ENCODE measurements at places on chromosomes 4 and X.

DNA sequence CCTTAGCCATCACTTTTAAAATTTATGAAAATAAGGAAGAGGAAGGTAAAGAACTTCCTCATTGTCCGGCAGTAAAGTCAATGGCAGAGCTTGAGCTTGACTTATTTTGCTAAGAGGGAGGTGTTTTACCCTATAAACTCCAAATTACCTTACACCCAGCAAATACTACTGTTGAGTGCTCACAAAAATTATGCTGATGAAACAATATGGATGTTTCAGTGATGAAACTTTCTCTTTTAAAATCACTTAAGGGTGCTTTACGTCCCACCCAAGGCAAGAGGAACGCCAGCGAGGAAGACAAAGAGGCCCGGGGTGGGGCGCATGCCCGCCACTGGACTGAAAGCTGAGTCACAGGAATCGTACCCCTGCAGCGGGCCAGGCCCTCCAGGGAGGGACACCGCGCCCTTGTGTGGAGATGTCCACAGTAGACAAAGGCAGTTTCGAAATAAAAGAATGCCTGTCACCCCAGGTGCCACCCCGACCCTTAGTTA is 560 bp upstream of the TMSB4X start:
- no peak for DNase-seq

- no peak for DNase-seq
These were observed 43.8 kb downstream of the HTT start for GRCh38 chr4:3118312-3118711.

GRCh38 chr4:184343502-184344177 is 126.0 kb upstream of the ENPP6 start:
- peak; percentile 91 for DNase-seq

GRCh38 chrX:110852180-110852579 is 56.6 kb upstream of the CHRDL1 start:
- DNase-seq, result no peak

- DNase-seq, result no peak
These were observed 58.8 kb downstream of the RHOH start for GRCh38 chr4:40255393-40256281.

- DNase-seq, result no peak
These were observed 29.5 kb downstream of the ANTXR2 start for GRCh38 chr4:80043541-80043940.

DNA sequence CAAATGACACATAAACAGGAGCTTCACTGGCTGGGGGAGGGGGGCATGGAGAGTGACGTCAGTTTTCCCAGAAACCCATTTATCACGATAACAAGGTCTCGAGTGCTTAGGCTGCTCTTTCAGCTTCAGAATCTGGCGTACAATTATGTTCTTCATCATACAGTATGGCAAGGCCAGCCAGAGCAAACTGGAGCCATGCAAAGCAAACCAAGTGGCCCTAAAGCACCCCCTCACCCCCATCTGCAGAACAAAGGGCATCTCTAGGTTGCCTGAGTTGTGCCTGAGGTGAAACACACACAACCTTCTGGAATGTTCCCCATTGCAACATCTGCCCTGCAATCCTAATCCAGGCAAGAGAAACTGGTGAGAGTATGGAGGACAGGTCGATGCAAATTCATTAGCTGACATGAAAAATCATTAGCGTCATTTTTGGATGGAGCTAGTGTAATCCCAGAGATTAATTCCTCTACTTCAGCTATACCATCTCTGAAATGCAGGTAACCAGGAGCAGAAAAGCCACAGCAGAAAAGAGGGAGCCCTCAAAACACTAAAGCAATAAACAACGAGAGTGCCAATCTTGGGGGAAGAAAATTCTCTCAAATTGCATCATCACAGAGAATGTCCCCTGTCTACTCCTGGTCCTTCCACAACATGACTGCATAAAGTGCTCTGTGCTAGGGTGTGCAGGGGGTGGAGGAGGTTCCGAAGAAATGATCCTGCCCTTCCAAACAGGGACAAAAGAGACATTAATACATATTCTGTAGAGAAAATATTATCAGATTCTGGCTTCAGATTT is 1.8 kb downstream of the SEPTIN6 start:
- no peak for DNase-seq

- DNase-seq, result no peak
These were observed 9.0 kb upstream of the DUSP9 start for GRCh38 chrX:153638041-153638371.

DNA sequence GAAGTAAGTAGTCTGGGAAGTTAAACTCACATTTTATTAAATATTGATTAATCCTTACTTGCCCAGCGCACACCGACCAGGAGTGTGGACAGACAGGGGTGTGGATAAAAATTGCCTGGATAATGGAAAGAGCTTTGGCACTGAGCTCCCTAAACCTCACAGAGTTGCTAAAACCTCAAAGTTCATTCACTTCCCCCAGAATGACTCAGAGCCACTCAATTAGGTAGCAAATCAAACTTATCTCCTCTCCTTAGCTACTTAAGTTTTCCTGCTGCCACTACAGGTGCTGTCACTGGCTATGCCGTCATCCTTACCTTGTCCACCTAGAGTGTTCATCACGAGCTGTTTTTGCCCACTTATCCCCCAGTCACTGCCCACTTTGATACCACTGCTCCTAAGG is 27.0 kb upstream of the MID1IP1 start:
- no peak for DNase-seq

DNA sequence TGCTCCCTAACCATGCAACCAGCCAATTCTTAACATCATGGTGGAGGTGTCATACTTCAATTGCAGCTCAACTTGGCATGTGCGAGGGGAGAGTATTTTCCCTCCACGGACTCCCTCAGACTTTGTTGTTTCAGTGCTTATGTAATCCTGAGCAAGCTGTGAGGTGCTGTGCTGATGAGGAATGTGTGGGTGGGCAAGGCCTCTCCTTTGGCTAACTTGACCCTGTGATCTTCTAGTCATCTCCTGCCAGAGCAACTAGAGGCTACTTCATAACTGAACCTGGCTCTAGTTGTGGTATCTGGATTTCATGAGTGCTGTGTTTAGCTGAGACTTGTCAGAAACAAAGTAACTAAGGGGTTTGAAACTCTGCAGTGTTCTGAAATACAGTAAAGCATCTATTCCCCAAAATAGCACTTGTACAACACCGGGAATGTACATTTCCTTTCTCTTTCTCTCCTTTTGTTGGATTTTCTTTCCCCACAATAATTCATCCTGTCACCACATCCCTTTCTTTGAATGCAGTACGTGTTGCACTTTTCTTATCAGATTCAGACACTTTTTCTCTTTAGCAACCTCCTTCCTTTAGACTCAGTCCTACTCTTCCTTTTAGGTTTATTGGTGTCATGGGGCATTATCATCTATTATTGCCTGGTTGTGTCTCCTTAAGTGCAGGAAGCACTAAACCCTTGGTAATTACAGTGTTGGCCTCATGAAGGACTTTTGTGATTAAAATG is 415.2 kb upstream of the NR3C2 start:
- no peak for DNase-seq

GRCh38 chr4:10715696-10716095 is 31.1 kb upstream of the CLNK start:
- no peak for DNase-seq

GRCh38 chr4:38670939-38671591 is 7.1 kb downstream of the KLF3 start:
- DNase-seq, result no peak

DNA sequence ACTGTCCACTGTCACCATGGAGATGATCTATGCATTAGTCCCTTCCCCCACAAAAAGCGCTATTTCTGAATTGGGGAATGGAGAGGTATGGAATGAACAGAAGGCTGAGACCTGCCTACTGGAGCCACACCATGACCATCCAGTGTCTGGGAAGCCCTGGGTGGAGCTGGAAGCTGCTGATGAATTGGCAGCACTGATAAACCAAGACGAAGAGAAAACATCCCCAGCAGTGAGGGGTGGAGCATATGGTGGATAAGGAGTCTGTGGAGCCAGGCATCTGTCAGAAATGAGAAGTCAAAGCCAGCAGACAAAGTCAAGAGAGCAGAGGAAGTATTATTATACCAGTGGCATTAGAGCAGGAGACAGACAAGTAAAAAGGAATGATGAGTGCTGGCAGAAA is 13.2 kb downstream of the CC2D2A start:
- DNase-seq, result no peak

GRCh38 chrX:129145840-129146272 is 377.4 kb downstream of the SMARCA1 start:
- no peak for DNase-seq

DNA sequence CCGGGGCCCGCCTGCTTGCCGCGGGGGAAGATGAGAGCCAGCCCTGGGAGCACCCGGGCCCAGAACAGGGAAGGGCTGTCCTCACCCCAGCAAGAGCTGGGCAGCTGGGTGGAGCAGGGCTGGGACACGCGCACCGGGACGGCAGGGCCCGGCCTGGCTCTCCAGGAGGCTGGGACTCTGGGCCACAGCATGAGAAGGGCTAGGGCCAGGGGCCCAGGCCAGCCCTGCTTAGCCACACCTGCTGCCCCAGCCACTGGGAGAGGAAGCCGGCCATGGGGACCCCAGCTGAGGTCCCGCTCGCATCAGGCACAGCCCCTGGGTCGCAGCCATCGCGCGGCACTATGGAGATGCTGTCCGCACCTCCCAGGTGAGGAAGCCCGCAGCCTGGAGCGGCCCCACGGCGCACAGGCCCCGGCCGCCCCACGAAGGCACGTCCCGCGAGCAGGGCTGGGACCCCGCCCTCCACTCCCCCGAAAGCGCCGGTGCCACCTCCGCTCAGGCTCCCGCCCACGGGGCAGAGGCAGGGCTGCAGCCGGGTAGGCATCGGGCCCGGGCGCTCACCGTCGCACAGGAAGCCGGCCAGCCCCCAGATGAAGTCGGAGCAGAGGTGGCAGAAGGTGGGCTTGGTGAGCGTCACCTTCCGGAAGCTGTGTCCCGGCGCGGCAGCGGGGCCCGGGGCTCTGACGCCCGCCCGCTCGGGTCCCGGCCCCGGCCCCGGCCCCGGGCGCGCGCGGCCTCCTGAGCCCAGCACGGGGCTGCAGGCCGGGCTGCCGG is 531 bp downstream of the DGKQ start:
- DNase-seq, result peak; percentile 37

DNA sequence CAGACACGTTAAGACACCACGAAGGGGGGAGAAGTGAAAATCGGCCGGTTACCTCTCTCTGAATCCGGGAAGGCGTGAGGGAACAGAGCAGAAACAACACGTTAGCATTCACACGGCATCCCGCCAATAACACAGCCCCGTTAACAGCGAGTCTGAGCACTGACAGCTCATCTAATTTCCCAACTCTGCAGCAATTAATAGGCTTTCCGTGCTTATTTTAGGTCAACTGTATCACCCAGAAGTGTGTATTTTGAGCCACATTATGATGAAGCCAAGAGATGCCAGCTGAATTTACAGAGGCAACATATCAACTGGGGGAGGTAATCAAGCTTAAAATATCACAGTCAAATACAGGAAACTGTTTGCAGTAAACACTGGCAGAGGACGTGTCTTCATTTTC is 92.6 kb downstream of the NSUN7 start:
- DNase-seq, result peak; percentile 49

GRCh38 chrX:106670631-106671030 is 55.9 kb upstream of the RNF128 start:
- no peak for DNase-seq

DNA sequence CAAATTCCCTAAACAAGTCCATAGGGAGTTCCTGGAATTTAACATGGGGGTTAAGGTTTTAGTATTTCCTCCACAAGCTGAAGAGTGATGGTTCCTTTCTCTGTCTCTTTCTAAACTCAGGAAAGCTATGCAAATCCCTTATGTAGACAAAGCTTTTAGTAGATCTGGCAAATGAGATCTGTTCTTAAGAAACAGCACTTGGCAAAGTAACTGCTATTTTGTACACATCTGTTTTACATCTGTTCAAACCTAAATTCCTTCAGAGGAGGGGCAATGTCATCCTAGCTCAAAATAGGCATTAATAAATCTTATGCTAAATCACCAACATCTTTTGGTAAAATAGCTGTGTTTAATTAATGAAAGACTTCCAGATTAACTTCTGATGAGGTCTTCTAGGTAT is 137.8 kb upstream of the TBC1D9 start:
- DNase-seq, result no peak

- no peak for DNase-seq
These were observed 5.3 kb upstream of the BDH2 start for GRCh38 chr4:103104886-103105285.

GRCh38 chr4:41318839-41319530 is 62.3 kb downstream of the UCHL1 start:
- DNase-seq, result no peak

- DNase-seq, result no peak
These were observed 141.0 kb downstream of the MAB21L2 start for GRCh38 chr4:150722908-150723362.

- DNase-seq, result no peak
These were observed 129.0 kb upstream of the TECRL start for GRCh38 chr4:64538219-64538618.

GRCh38 chr4:183409934-183410333 is 34.5 kb upstream of the CDKN2AIP start:
- no peak for DNase-seq

DNA sequence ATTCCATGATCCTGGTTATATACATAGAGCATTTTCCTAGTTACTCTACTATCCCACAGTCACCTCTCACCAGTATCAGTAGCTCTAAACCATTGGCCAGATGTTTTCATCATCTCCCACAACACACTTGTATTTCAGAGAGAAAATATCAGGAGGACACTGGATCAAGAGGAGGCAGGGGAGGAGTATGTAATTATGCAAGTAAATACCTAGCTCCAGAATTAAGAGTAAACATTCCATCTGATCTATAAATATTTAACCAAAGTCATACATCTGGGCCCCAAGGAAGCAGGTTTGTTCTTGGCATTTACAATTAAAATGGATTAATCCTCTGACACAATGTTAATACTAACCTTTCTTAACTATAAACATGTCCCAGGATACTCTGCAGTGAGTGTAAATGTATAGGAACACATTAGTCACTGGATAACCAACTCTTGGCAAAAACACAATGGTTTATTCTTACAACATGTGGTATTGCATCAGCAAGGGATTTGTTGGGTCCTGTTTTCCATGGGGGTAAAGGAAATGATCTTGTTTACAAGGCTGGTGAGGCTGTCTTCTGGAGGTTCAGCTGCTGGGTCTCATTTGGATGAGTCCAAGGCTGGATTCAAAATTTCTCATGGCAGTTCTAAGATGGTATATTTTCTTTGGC is 170.1 kb downstream of the ATG4A start:
- no peak for DNase-seq

DNA sequence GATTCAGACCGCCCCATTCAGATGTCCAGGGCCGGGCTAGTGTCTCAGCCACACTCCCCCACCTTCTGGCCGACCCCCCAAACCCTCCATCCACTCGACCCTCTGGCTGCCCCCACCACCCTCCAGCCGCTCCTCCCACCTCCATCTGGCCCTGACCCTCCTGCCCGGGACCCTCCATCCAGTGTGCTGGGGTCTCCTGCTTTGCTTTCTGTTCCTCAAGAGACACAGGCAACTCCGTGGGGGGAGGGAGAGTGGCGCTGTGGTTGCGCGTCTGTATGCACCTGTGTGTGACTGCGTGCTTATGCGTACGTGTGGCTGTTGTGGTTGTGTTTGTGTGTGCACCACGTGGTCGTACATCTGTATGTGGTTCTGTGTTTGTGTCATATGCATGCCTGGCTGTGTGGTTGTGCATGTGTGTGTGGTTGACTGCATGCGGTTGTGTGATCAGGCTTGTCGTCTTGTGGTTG is 33.3 kb downstream of the CPLX1 start:
- no peak for DNase-seq

Data from head of caudate nucleus (tissue), 42 donors.